ENCODE measurements at places on chromosomes 1 and 21. TPM values are rescaled to one million over a fixed set of nuclear protein-coding genes. Genes with fewer than 3 reads are reported as not detected.

- no peaks in the 10 kb centered on the region for H3K27me3 ChIP-seq
- H3K27ac ChIP-seq = peak overlapping the region; percentile 80
- peaks cover 11% of the 10 kb centered on the region for H3K36me3 ChIP-seq
- H3K4me1 ChIP-seq = peaks cover 31% of the 10 kb centered on the region
- no peak for DNase-seq
These were observed 1.5 kb downstream of the PHACTR4 start for GRCh38 chr1:28371010-28371377.

GRCh38 chr1:203278082-203278884 lies 27.0 kb upstream of the BTG2 start:
- H3K36me3 ChIP-seq = no peaks in the 10 kb centered on the region
- no peaks in the 10 kb centered on the region for H3K27me3 ChIP-seq
- DNase-seq = no peak
- peaks cover 80% of the 10 kb centered on the region for H3K4me1 ChIP-seq
- H3K27ac ChIP-seq = peak overlapping the region; percentile 67

SELL gene
- 316 TPM for total RNA-seq

SFN gene
- 4.9 TPM for total RNA-seq

DNA sequence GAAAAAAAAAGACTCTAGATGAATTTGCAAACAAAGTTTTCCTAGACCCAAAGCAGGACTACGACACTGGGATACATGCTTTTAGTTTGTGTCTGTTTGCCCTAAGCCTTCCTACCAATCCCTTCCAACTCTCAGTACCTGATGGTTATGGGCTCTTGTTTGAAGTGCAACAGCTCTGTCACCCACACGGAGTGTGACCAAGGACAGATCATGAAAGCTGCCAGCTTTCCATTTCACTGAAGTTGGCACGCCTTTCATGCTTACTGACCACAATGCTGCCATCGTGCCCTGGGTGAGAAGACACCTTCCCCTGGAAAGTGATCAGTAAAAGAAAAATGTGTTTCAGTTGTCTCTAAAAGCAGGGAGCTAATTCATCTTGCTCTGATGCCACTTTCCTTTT lies 312.5 kb upstream of the PTBP2 start:
- no peak overlapping the region for H3K4me3 ChIP-seq
- no peaks in the 10 kb centered on the region for H3K4me1 ChIP-seq
- H3K27ac ChIP-seq = no peak overlapping the region
- no peaks in the 10 kb centered on the region for H3K27me3 ChIP-seq

Data from activated CD4-positive, alpha-beta memory T cell treated with anti-CD3 and anti-CD28 coated beads, Interleukin-2, amount 10 ng/mL, durations not matched to agents 7 days and 5 days (primary cell).